ENCODE measurements at places on chromosomes 4 and X.
A peak's percentile ranks its signal among the peaks of the same experiment; 100 is the strongest.

DNA sequence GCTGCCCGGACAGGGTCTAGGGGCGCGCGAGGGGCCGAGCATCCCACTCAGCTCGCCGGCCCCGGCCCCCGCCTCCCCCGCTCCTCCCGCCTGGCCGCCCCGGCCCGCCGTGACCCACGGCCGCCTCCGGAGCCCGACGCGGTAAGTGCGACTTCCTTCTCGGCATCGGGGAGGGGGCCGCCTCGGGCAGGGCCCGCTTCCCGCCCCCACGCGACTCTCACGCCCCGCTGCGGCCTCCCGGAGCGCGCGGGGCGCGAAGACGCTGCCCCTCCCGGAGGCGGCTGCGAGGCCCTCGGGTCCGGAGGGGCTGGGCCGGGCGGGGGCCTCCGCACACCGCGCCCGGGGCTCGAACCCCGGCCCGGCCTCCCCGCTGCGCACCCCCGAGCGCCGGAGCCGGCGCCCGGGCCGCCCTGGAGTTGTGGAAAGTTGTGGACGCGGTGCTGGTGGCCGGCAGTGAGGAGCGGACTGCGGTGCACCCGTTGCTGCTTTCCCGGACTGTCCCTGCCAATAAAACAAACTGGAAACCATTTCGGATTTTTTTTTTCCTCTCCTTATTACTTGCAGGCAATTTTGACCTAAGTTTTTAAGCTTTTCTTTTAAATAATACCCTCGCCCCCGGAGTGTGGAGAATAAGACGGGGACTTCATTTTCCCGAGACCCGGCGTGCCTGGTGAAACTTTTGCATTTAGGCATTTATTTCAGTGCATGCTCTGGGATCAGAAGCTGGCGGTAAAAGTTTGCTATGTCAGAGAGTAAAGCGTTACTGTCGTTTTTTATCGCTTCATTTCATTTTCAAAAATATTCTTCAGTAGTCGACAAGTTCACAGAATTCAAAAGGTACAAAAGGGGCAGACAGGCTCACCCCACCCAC, 13.0 kb upstream of the TMEM156 start:
- DNase-seq: no peak

DNA sequence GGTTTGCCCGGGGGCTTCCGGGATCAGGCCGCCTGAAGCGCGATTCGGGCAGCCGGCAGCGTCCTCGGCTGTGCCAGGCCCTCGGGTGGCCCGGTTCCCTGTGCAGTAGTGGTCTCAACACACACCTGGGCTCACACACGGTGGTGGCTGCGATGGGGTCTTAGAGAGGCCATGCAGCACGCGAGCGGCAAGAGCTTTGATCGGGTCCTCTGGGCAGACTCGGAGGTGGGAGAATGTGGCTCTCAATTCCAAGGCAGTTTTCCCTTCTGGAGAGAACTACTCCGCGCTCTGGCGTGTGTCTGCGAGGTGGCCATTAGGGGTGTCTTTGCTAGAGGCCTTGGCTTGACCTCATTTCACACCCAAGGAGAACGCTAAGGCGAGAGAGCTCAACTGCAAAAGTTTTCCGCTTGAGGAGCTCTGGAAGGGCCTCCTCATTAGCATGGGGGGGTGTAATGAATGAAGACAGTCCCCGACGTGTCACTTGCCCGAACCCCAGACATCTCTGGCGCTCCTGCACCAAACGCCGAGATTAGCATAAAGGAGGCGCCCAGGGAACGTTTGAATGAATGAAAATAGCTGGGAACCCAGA, 771 bp upstream of the RBPJ start:
- no peak for DNase-seq

DNA sequence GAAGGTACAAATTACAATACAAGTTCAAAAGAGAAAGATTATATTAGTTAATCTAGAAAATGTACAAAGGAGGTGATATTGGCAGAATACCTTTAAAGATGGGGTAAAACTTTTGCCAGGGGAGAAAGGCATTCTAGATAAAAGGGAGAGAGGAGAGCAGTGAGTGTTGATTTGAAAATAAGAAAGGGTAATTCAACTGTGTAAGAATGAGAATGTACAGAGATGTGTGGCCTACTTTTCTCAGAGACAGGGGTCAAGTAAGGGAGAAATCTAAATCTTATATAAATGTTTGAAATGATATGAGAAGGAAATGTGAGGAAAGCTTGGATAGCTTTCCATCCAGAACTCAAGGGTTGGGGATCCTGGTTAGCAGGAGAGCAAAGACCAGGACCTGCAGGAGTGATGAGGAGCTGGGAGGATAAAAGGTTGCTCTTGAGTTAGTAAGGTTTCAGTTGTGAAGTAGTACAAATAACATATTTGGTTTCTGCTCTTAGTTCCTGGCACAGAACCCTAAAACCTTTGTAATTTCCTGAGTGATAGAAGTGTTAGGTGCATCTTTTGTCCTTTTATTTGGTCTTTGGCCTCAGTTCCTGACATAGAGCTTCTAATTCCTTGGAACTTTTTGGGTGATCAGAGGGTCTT, 489.9 kb downstream of the INPP4B start:
- DNase-seq: no peak

- DNase-seq: no peak
Measured at GRCh38 chr4:138174981-138175794, 67.0 kb downstream of the SLC7A11 start.

GRCh38 chr4:4284827-4285618, 4.9 kb downstream of the LYAR start:
- peak; percentile 65 for DNase-seq

DNA sequence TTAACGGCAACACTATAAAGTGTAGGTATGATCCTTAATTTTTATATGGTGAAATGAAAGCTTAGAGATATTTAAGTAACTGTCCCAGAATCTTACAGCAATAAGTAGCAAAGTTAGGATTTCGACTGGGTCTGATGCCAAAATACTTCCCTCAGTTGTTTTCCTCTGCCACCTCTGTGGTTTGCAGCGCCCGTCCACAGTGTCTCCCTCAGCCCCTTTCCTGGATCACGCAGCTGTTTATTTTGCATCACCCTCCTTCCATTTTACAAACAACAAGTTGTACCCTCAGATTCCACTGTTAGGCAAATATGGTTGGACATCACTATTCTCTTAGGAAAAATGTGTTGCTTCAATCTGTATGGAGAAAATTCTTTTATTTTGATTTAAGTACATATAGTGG, 56.1 kb downstream of the RAPGEF2 start:
- DNase-seq: no peak

DNA sequence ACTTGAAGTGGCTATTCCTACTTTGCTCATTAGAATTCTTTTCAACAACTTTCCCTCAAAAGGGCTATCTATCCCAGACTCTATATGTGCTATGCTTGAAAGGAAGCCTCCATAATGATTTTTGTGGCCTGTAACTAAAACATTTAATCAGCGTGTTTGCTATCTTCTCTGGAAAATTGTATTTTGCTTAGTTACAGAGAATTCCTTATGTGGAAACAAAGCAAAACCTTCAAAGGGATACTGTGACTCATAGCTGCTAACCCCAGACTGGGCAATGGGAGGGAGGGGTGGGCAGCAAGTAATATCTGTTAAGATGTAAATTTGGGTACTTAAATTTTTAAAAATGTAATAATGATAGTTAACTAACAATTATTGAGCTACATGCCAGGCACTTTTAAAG, 3.7 kb downstream of the SLC25A14 start:
- DNase-seq: no peak

- no peak for DNase-seq
Measured at GRCh38 chrX:107504006-107504405, 54.6 kb downstream of the FRMPD3 start.

GRCh38 chr4:7410446-7410845, 24.3 kb downstream of the PSAPL1 start:
- DNase-seq: no peak

DNA sequence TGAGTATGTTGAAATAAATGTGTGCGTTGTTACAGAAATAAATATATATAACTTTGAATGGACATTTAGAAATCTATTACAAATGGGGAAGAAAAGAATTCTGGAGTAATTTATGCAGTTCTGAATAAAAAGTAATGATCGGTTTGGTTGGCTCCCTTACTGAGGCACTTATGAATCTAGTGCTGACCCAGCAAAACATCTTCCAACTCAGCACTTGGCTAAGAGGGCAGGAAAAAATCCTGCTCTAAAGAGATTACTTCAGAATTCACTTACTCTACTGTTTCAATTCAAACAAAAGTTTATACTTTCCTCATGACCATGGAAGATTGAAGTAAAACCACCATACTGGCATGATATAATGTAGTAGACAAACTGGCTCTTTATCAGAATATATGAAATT, 123.9 kb upstream of the RXFP1 start:
- no peak for DNase-seq

GRCh38 chr4:69832326-69833030, 27.5 kb downstream of the SULT1E1 start:
- peak; percentile 86 for DNase-seq

GRCh38 chr4:7263166-7263565, 70.8 kb downstream of the SORCS2 start:
- no peak for DNase-seq

GRCh38 chr4:5957076-5957475, 61.2 kb downstream of the C4orf50 start:
- no peak for DNase-seq

DNA sequence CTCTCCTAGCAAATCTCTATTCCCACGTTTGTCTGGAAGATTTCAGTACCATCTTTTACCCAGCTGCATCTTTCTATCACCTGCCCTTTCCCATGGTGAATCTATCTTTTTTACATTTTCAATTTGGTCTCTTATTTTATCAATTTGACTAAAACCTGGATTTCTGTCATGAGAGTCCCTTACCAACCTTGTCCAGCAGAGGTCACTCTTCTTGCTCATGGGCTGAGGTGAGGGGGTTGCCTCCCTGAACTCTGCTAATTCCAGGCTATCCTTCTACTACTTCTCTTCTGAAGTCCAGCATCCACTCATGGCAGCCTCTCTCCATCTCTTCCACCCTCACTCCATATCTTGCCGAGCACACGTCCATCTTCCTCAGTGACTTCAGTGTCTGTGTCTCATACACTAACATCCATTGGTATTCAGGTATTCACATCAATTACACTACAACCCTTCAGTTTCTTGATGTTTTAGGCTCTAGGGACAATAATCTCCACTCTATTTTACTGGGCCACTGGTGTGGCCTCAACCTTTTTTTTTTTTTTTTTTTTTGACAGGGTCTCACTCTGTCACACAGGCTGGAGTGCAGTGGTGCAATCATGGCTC, 17.8 kb upstream of the ZNF827 start:
- DNase-seq: no peak

DNA sequence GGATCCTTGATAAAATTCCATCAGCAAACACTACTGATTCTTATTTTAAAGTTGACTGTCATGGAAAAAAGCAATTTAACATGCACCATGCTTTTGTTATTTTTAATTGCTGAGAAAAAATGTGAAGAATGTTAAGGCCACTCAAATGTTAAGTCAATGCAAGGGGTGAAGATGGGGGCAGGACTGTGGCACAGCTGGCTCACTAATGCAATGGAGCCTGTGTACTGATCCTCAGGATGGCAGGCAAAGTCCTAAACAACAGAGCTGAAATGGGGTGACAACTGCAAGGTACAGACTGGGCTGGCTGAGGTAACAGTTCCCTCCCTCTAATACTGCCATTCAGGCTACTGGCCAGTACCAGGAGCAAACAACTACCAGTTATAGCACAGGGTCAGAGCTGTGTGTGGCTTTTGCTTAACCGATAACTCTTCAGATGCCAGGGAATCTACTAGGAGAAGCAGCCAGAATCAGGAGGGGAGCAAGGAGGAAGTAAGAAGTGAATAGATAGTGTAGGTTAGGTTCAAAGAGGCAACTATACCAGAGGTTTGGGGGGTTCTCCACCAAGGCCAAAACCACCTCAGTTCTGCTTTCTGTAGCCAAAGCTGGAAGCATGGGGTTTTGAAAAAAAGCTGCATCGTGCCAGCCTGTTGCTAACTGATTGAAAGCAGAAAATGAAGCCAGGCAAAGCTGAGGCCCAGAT, 372.6 kb downstream of the OPHN1 start:
- peak; percentile 24 for DNase-seq

GRCh38 chrX:48559636-48560035, 14.6 kb upstream of the RBM3 start:
- no peak for DNase-seq

- DNase-seq: no peak
Measured at GRCh38 chr4:10706236-10706635, 21.7 kb upstream of the CLNK start.

GRCh38 chr4:102281171-102281839, 64.0 kb downstream of the SLC39A8 start:
- no peak for DNase-seq

GRCh38 chr4:23937173-23937572, 47.3 kb upstream of the PPARGC1A start:
- no peak for DNase-seq

- DNase-seq: no peak
Measured at GRCh38 chr4:170465429-170465828, 375.7 kb upstream of the AADAT start.

GRCh38 chr4:184851200-184851541, 25.4 kb upstream of the ACSL1 start:
- DNase-seq: no peak

DNA sequence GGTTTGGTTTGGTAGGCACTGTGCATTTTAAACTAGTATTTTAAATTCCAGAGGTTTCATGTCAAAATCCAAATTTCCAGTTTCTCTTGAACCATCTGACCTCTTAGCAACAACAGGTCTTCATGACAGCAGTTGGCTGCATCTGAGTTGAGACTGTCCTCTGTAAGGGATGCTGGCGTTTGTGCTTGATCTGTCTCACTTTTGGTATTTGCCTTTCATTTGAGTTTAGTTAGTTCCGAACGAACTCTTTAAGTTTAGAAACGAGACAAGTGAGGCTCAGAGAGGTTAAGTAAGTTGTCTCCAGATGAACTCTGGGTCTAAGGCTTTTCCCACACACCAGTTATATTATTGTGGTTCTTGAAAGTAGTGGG, 29.1 kb downstream of the SPARCL1 start:
- no peak for DNase-seq

DNA sequence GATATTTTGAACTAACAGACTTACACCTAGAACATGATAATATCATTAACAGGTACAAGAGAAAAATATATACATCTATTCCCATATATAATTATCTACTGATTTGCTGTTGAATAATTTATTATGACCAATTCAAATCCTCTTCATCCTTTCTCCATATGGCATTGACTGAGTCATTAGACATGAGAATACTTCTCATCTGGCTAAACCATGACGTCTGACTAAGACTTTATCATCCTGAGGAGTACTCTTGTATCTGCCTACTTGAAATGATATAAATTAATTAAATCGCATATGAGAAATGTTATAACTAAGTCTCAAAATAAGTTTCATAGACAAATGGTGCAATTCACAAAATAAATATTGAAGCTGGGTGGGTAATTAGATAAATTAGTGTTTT, 67.4 kb downstream of the EMCN start:
- no peak for DNase-seq

- no peak for DNase-seq
Measured at GRCh38 chr4:153731239-153731638, 28.6 kb downstream of the RNF175 start.

DNA sequence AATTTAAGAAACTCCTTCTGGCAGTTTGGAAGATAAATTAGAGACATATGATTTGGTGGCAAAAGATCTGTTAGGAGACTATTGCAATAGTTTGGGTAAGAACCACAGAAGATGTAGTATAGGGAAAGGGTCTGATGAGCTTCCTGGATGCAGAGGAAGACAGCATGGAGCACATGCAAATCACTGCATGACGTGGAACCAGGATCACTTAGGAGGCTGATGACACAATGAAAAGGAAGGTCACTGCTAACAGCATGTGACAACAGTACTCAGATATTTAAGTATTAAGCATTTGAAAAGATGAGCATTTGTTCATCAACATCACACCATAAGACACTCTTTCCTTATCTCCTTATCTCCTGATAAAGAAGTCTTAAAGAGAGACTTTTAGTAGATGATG, 167.8 kb upstream of the LDB2 start:
- DNase-seq: no peak
